Activated naive CD8-positive, alpha-beta T cell treated with anti-CD3 and anti-CD28 coated beads, Interleukin-2, amount 10 ng/mL, durations not matched to agents 7 days and 5 days (primary cell): ENCODE measurements at places on chromosomes 1 and 21.

DNA sequence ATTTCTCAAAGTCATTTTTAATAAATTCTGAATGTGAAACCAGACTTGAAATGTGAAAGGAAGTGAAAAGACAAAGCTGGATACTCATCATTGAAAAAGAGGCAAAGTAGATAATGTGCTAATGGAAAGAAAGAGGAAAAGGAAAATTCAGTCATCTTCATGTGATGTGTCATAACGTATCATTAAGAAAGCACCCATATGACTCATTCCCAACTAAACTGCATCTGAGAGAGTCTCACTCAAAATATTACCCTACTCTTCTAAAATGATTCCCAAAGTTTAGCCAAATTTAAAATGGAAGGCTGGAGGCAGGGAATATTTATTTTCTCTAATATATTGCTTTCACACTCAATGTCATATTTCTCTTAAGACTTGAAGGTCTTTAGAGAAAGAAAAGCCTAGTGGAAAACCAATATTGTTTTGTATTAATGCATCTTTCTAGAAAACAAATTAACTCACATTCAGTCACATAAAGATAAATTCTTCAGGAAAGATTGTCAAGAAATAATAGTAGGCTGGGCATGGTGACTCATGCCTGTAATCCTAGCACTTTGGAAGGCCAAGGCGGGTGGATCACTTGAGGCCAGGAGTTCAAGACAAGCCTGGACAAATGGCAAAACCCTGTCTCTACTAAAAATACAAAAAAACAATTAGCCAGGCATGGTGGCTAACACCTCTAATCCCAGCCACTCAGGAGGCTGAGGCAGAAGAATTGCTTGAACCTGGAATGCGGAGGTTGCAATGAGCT, 129.9 kb downstream of the SLC30A10 start:
- no peak for DNase-seq
- H3K27ac ChIP-seq: no peak overlapping the region
- no peaks in the 10 kb centered on the region for H3K4me1 ChIP-seq
- no peak overlapping the region for H3K4me3 ChIP-seq
- H3K36me3 ChIP-seq: no peaks in the 10 kb centered on the region

DNA sequence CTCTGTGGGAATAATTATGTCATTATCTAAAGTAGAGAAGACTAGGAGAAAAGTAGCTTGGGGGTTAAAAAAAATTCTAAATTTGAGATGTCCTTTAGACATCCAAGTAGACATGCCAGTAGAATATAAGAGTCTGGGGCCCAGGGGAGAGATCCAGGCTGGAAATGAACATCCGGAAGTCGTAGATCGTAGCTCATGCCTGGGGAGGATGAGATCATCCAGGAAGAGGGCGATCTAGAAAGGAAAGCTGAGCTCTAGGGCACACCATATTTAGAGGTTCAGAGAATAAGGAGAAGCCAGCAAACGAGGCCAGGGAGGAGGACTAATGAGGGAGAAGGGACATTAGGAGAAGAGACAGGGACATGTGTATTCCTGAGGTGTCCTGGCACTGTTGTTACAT, 12.2 kb downstream of the NGF start:
- peaks cover 12% of the 10 kb centered on the region for H3K27me3 ChIP-seq
- H3K4me3 ChIP-seq: no peak overlapping the region
- H3K27ac ChIP-seq: no peak overlapping the region
- DNase-seq: no peak

DNA sequence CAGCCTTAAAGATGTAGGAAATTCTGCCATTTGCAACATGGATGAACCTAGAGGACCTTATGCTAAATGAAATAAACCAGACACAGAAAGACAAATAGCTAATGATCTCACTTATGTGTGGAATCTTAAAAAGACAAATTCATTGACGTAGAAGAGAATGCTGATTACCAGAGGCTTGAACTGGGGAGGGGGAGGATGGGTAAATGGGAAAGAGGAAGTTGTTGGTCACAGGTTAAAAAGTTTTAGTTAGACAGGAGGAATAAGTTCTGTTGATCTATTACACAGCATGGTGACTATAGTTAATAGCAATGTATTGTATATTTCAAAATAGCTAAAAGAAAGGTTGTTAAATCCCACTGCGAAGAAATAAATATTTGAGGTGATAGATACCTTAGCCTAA, 62.8 kb downstream of the PKN2 start:
- no peak for DNase-seq
- H3K27me3 ChIP-seq: no peaks in the 10 kb centered on the region
- H3K27ac ChIP-seq: no peak overlapping the region
- H3K4me1 ChIP-seq: no peaks in the 10 kb centered on the region
- peaks cover 30% of the 10 kb centered on the region for H3K36me3 ChIP-seq
- H3K4me3 ChIP-seq: no peak overlapping the region

GRCh38 chr1:159895286-159895685, 4.7 kb downstream of the CFAP45 start:
- H3K4me1 ChIP-seq: peaks cover 6% of the 10 kb centered on the region
- DNase-seq: no peak
- no peak overlapping the region for H3K27ac ChIP-seq
- H3K36me3 ChIP-seq: no peaks in the 10 kb centered on the region
- H3K4me3 ChIP-seq: no peak overlapping the region
